ENCODE measurements at places on chromosomes 7 and 10. TPM values are rescaled to one million over a fixed set of nuclear protein-coding genes. Genes with fewer than 3 reads are reported as not detected.

- H3K27ac ChIP-seq, result no peak overlapping the region
- no peaks in the 10 kb centered on the region for H3K27me3 ChIP-seq
- H3K4me3 ChIP-seq, result no peak overlapping the region
- no peaks in the 10 kb centered on the region for H3K4me1 ChIP-seq
- DNase-seq, result no peak
- no peaks in the 10 kb centered on the region for H3K36me3 ChIP-seq
Measured at GRCh38 chr10:132912713-132913558, 29.4 kb downstream of the CFAP46 start.

GRCh38 chr7:111780527-111780926, 218.2 kb upstream of the IMMP2L start:
- H3K27me3 ChIP-seq, result no peaks in the 10 kb centered on the region
- H3K36me3 ChIP-seq, result no peaks in the 10 kb centered on the region
- no peak overlapping the region for H3K4me3 ChIP-seq
- H3K27ac ChIP-seq, result no peak overlapping the region

- H3K36me3 ChIP-seq, result no peaks in the 10 kb centered on the region
- DNase-seq, result no peak
- no peak overlapping the region for H3K27ac ChIP-seq
- H3K27me3 ChIP-seq, result no peaks in the 10 kb centered on the region
Measured at GRCh38 chr7:11177793-11178192, 204.1 kb downstream of the PHF14 start.

- no peaks in the 10 kb centered on the region for H3K36me3 ChIP-seq
- H3K27me3 ChIP-seq, result no peaks in the 10 kb centered on the region
- H3K27ac ChIP-seq, result no peak overlapping the region
- no peaks in the 10 kb centered on the region for H3K4me1 ChIP-seq
Measured at GRCh38 chr7:132240821-132241422, 335.3 kb downstream of the PLXNA4 start.

DNA sequence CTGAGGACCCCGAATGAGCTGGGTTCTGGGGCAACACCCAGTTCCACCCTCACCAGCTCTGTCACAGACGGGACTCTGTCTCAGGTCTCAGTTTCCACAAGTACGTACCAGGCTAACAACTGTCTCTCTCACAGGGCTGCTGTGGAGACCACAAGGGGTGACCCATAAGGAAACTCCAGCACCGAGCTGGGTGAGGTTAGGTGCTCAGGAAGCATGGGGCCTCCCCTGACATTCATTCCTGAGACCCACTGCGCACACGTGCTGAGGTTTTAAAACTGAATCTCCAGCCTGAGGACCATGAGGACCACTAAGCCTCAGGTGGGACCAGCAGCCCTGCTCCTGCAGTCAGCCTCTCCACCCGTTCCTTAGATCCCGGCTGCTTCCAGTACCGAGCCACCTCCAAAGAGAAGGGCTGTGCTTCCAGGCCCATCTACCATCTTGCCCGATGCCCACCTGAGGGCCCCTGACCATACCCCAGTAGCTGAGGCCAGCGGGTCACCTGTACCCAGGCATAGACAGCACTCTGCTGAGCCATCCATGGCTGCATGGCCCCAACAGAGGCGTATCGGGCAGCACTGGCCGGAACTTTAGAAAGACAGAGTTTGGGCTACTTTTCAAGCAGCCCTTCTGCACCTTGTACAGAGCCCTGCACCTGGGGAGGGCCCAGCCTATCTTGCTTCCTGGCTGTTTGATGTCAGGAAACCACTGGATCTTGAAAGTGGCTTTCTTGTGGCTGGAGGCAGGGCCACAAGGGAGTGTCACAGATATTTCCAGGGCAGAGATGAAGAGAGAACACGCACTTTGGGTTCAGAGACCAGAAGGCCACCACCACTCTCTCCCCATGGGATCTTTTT, 18.7 kb downstream of the HSPA12A start:
- no peaks in the 10 kb centered on the region for H3K27me3 ChIP-seq
- H3K4me1 ChIP-seq, result no peaks in the 10 kb centered on the region
- no peaks in the 10 kb centered on the region for H3K36me3 ChIP-seq
- no peak for DNase-seq
- H3K27ac ChIP-seq, result no peak overlapping the region

- H3K27me3 ChIP-seq, result no peaks in the 10 kb centered on the region
- H3K4me3 ChIP-seq, result no peak overlapping the region
- H3K4me1 ChIP-seq, result no peaks in the 10 kb centered on the region
- no peak overlapping the region for H3K27ac ChIP-seq
- H3K36me3 ChIP-seq, result no peaks in the 10 kb centered on the region
Measured at GRCh38 chr10:17335065-17335464, 107.0 kb downstream of the VIM start.

DNA sequence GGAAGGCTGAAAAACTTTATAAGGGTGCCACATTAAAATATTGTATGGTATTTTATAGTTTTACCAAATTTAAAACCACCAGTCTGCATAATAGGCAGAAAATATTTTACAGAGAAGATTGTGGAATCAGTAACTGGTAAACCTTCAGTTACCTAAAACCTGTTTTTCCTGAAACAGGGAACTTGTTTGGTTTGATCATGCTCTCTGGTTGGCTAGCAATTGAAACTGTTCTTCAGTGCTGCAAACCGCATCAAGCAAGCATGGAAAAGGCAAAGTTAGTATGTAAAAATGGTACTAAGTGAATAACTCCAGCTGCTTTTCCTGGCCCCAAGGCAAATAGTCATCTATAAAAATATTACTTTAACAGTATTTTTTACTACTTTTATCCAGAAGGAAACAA, 316.9 kb upstream of the LRRN3 start:
- H3K4me1 ChIP-seq, result no peaks in the 10 kb centered on the region
- H3K27me3 ChIP-seq, result no peaks in the 10 kb centered on the region
- DNase-seq, result no peak
- H3K27ac ChIP-seq, result no peak overlapping the region

- no peak overlapping the region for H3K4me3 ChIP-seq
- no peaks in the 10 kb centered on the region for H3K4me1 ChIP-seq
- no peak overlapping the region for H3K27ac ChIP-seq
- no peaks in the 10 kb centered on the region for H3K27me3 ChIP-seq
- H3K36me3 ChIP-seq, result no peaks in the 10 kb centered on the region
- no peak for DNase-seq
Measured at GRCh38 chr10:47309408-47310089, 9.6 kb downstream of the GDF10 start.

- H3K4me3 ChIP-seq, result no peak overlapping the region
- no peak for DNase-seq
- no peak overlapping the region for H3K27ac ChIP-seq
Measured at GRCh38 chr10:62136931-62137330, 131.7 kb downstream of the RTKN2 start.

- DNase-seq, result no peak
- H3K4me1 ChIP-seq, result no peaks in the 10 kb centered on the region
- no peak overlapping the region for H3K27ac ChIP-seq
- H3K4me3 ChIP-seq, result no peak overlapping the region
- no peaks in the 10 kb centered on the region for H3K27me3 ChIP-seq
- no peaks in the 10 kb centered on the region for H3K36me3 ChIP-seq
Measured at GRCh38 chr10:29950391-29950790, 109.0 kb downstream of the JCAD start.

GRCh38 chr7:25854608-25855497, 297.1 kb upstream of the NFE2L3 start:
- H3K4me1 ChIP-seq, result peaks cover 9% of the 10 kb centered on the region
- no peak overlapping the region for H3K27ac ChIP-seq
- peaks cover 25% of the 10 kb centered on the region for H3K27me3 ChIP-seq
- no peaks in the 10 kb centered on the region for H3K36me3 ChIP-seq

DNA sequence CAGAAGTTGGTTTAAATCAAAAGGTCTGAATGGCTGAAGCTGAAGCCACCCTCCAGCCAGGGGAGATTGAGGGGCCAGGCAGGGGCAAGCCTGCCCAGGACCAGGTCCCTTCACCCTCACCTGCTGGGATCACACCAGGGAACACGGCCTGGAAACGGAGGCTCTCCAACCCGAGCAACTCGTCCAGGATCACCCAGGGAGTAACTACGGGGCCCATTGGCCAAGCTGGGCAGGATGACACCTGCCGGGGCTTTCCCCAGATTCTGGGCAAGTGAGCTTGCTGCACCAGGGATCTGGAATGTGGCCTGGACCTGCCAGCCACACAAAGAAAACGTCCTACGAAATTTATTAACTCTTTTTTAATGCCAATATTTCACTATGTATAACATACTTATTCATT, 30.4 kb upstream of the PPP2R2D start:
- no peak overlapping the region for H3K27ac ChIP-seq

DNA sequence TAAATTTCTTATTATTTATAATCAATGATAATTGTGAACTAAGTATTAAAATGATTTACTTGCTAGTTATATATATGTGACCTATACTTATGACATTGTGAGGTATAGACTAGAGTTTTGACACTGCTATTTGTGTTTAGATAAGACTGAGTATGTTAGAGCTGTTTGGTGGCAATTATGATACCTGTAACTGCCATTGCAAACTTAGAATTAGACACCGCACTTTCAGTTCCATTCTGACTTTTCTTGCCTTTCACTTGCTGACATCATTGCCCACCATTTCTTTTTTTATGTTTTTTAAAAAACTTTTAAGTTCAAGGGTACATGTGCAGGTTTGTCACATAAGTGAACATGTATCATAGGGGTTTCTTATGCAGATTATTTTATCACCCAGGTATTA, 214.5 kb downstream of the MBL2 start:
- no peak overlapping the region for H3K4me3 ChIP-seq
- H3K4me1 ChIP-seq, result no peaks in the 10 kb centered on the region
- H3K27ac ChIP-seq, result no peak overlapping the region
- H3K27me3 ChIP-seq, result no peaks in the 10 kb centered on the region
- DNase-seq, result no peak
- H3K36me3 ChIP-seq, result no peaks in the 10 kb centered on the region

- no peak overlapping the region for H3K27ac ChIP-seq
- no peak overlapping the region for H3K4me3 ChIP-seq
- no peaks in the 10 kb centered on the region for H3K4me1 ChIP-seq
- H3K36me3 ChIP-seq, result no peaks in the 10 kb centered on the region
- no peak for DNase-seq
- no peaks in the 10 kb centered on the region for H3K27me3 ChIP-seq
Measured at GRCh38 chr10:122341141-122341810, 33.2 kb upstream of the PLEKHA1 start.

- no peak overlapping the region for H3K27ac ChIP-seq
- H3K36me3 ChIP-seq, result no peaks in the 10 kb centered on the region
- H3K27me3 ChIP-seq, result no peaks in the 10 kb centered on the region
- DNase-seq, result no peak
- H3K4me3 ChIP-seq, result no peak overlapping the region
Measured at GRCh38 chr7:154613811-154614210, 389.1 kb downstream of the PAXIP1 start.

GRCh38 chr7:7693881-7694280, 24.5 kb downstream of the RPA3 start:
- H3K36me3 ChIP-seq, result no peaks in the 10 kb centered on the region
- no peak overlapping the region for H3K4me3 ChIP-seq
- H3K27ac ChIP-seq, result no peak overlapping the region
- no peaks in the 10 kb centered on the region for H3K27me3 ChIP-seq
- no peak for DNase-seq

GRCh38 chr7:30965372-30965771, 1.6 kb downstream of the GHRHR start:
- DNase-seq, result no peak
- H3K36me3 ChIP-seq, result no peaks in the 10 kb centered on the region
- H3K27ac ChIP-seq, result no peak overlapping the region
- no peak overlapping the region for H3K4me3 ChIP-seq
- H3K4me1 ChIP-seq, result no peaks in the 10 kb centered on the region

DNA sequence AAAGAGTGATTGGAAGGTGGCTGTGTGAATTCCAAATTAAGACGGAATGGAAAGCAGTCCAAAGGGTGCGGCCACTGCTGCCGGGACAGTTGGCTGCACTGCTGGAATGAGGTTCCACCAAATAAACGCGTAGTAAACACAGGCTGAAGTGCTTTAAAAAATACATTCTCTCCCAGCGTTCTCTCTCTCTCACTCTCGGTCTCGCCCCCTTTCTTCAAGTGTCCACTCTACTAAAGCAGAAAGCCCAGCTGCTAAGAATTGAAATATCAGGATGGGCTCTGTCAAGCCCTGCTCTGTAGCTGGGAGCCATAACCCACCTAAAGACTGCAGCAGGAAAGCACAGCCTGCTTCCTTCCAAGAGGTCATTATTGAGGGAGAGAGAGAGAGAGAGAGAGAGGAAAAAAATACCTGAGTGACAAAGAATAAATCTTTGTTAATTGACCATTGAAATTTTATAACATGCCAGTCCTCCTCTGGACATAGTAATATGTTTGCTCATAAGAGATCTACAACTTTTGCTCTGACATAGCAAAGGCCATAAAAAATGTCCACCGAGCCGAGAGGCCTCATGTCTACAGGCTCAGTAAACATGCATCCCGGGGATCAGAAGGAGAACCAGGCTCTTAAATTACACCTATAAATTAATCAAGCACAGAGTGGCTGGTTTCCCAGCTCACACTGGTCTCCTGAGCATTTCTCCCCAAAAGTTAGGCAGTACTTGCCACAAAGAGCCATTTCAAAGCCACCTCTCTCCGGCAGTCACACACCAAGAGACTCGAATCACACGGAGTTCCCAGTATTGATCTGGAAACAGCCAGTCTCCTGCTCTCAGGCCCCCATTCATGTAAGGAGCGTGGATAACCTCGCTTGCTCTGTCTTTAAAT, 72.8 kb downstream of the FGFR2 start:
- no peak for DNase-seq
- no peaks in the 10 kb centered on the region for H3K36me3 ChIP-seq
- H3K4me1 ChIP-seq, result no peaks in the 10 kb centered on the region
- H3K27ac ChIP-seq, result no peak overlapping the region
- 0 out of 2 replicates have a peak, but pooled peaks cover 5% of the 10 kb centered on the region for H3K27me3 ChIP-seq

DNA sequence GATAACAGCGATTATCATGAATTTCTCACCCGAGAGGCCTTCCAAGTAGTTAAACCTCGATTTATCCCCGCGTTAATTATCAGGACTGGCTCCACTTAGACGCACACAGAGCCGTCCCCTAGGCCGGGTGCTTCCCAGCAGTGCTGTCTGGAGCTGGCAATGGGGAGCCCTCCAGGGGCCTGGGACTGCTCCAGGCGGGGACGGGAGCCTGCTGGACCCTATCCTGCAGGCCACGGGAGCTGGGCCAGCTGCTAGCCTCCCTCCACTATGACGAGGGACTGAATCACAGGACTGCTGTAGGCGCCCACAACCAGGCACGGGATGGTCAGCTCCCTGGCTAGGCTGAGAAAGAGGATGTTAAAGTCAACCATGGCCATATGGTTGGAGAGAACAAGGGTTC, 229.1 kb downstream of the ELFN1 start:
- H3K27ac ChIP-seq, result no peak overlapping the region
- H3K36me3 ChIP-seq, result no peaks in the 10 kb centered on the region
- no peaks in the 10 kb centered on the region for H3K27me3 ChIP-seq
- H3K4me1 ChIP-seq, result no peaks in the 10 kb centered on the region
- H3K4me3 ChIP-seq, result no peak overlapping the region

CHST12 gene
- total RNA-seq, result 8.4 TPM

UCN3 gene
- not detected for total RNA-seq

C7orf33 gene
- not detected for total RNA-seq

GLI3 gene
- total RNA-seq, result not detected

AKR1D1 gene
- total RNA-seq, result not detected

SH2B2 gene
- total RNA-seq, result 54.1 TPM

FBXO24 gene
- total RNA-seq, result not detected

ACADSB gene
- total RNA-seq, result 24.0 TPM
